ENCODE measurements at places on chromosomes 7 and 10.

DNA sequence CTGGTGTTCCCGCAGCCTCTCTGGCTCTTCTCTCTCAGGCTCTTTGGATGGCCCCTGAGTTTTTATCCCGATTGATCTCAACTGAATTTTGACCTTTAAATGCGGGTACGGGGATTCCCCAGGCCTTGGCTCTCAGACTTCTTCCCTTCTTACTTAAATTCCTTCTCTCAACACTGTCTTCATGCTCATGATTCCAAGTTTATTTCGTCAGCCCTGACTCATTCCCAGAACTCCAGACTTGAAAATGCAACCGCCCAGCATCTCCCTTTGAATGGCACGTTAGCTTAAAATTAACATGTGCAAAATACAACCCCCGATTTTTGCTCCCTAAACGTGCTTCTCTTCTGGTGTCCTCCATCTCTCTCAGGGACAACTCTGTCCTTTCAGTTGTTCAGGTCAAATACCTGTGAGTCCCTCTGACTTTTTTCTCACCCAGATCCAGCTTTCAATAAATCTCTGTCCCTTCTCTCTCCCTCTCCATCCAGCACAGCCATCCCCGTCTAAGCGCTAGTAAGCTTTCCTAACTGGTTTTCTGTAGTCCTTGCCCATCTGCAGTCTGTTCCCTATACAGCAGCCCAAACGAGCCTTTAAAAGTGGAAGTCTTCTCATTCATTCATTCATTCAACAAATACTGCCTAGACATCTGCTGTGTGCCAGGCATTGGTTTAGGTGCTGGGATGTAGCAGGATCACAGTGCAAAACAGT, 7.1 kb downstream of the HECW1 start:
- no peak for DNase-seq

DNA sequence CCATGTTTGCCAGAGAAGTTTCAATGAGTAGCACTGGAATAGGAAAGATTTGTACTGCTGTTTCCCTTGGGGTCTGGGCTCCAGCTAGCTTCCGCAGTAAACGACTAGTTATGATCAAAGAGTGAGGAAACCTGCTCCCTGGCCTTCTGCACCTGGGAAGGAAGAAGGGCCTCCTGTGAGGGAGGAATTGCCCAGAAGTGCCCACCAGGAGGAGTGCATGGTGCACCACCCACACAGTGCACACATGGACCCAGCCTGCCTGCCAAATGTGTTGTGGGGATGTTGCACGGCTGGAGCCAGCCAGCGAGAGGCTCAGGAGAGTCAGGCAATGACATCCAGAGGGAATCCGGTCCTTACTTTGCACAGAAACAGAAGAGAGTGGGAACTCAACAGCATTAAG, 27.0 kb upstream of the FAM107B start:
- DNase-seq = peak; percentile 10

GRCh38 chr10:110207805-110208613, 604 bp downstream of the MXI1 start:
- DNase-seq = peak; percentile 74

DNA sequence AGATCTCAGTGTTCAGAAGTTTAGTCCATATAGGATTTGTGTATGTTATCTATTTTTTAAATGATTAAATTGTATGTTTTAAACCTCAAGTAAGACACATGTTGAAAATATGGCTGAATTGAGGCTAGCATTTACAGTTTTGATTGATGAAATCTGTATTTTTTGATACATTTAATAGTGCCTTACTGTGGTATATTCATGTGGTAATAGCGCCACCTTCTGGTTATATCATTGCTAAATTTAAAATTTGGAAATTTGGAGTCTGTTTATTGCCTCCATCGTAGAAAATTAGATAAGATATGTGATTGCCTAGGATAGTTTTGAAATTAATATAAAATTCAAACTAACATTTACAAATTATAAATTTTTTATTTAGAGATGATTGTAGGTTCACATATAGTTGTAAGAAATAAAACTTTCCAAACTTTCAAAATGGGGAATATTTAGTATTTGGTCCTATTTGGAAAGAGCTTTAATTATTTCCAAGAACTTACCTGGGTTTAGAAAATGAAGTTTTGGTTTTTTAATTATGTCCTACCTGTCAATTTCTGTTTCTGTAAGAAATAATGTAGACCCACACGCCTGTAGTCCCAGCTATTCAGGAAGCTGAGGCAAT, 19.1 kb upstream of the ARMS2 start:
- peak; percentile 67 for DNase-seq

- no peak for DNase-seq
These were observed 2.8 kb downstream of the EMX2 start for GRCh38 chr10:117545141-117546019.

DNA sequence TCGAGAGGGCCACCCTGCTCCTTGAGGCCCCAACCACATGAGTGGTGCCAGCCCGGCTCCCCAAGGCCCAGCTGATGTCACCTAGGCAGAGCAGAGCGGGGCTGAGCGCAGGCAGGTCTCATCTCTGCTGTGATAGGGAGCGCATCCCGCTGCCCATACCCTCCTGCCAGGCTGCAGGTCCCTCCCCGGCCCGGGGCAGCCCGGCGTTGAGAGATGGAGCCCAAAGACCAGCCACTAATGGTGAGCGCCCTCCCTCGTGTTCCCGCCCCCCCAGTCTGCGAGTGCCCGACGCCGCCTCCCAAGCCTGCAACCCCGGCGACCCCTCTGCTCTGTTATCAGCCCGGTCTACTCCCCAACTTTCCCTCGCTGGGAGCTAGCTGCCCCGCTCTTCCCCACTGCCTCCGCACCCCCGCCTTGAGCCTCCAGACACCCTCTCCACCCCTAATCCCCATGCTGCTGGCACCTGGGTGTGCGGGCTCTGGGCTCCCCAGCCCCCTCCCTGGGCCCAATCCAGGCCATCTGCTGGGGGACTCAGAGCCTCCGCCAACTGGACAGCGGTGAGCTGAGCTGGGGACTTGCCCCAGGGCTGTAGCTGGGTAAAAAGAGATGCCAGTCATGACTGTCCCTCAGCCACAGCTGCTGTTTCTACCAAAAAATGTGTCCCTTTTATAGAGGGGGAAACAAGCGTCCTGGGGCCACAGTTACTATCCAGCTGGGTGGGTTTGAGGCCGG, 19.7 kb upstream of the CHST12 start:
- peak; percentile 78 for DNase-seq

DNA sequence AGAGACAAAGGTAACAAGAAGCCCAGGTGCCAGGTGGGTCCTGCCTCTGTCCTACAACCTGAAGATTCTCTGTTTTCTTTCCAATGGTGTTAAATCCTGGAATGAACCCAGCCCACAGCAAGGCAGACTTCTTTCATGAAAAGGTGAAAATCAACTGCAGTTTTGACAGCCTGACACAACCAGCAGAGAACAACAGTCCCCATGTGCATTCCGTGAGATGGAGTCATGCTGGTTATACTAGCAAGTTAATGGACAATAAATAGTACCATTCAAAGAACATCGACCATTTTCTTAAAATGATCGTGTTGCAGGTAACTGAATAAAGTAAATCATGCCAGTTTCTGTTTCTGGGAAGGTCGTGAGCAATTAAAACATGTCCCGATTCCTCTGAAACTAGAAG, 131.5 kb downstream of the SFMBT2 start:
- DNase-seq = no peak

- no peak for DNase-seq
These were observed 12.7 kb upstream of the BTBD16 start for GRCh38 chr10:122258136-122259074.

- no peak for DNase-seq
These were observed 23.6 kb downstream of the TMEM178B start for GRCh38 chr7:141097430-141097829.

- DNase-seq = no peak
These were observed 31.3 kb upstream of the FRAT2 start for GRCh38 chr10:97365761-97366351.

GRCh38 chr7:1043552-1044188, 676 bp upstream of the GPR146 start:
- no peak for DNase-seq

- no peak for DNase-seq
These were observed 200.0 kb downstream of the ZMYND11 start for GRCh38 chr10:335151-335800.

DNA sequence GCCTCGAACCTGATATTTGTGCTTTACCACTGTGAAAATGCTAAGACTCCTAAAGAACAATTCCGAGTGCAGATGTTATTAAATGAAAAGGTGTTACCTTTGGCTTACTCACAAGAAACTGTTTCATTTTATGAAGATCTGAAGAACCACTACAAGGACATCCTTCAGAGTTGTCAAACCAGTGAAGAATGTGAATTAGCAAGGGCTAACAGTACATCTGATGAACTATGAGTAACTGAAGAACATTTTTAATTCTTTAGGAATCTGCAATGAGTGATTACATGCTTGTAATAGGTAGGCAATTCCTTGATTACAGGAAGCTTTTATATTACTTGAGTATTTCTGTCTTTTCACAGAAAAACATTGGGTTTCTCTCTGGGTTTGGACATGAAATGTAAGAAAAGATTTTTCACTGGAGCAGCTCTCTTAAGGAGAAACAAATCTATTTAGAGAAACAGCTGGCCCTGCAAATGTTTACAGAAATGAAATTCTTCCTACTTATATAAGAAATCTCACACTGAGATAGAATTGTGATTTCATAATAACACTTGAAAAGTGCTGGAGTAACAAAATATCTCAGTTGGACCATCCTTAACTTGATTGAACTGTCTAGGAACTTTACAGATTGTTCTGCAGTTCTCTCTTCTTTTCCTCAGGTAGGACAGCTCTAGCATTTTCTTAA, 47.7 kb downstream of the MINPP1 start:
- no peak for DNase-seq

DNA sequence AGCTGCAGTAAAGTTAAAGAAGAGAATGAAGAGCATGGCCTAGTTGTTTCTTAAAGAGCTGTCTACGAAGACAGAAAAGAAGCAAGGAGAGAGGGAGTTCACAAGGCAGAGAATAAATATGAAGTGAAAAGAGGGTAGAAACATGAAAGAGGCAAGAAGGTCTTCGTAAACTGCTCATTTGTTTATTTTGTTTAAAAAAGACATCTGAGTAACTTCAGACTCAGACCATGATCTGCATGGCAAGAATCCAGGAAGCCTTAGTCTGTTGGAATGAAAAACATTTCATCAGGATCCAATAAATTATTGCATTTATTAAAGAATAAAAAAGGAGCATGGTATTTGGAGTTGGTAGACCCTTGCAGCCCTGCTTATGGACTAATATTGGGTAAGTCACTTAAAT, 151.1 kb downstream of the SEM1 start:
- DNase-seq = no peak

GRCh38 chr7:20545016-20545415, 70.5 kb upstream of the ABCB5 start:
- no peak for DNase-seq

- DNase-seq = no peak
These were observed 9.4 kb upstream of the GATA3 start for GRCh38 chr10:8044908-8045725.

DNA sequence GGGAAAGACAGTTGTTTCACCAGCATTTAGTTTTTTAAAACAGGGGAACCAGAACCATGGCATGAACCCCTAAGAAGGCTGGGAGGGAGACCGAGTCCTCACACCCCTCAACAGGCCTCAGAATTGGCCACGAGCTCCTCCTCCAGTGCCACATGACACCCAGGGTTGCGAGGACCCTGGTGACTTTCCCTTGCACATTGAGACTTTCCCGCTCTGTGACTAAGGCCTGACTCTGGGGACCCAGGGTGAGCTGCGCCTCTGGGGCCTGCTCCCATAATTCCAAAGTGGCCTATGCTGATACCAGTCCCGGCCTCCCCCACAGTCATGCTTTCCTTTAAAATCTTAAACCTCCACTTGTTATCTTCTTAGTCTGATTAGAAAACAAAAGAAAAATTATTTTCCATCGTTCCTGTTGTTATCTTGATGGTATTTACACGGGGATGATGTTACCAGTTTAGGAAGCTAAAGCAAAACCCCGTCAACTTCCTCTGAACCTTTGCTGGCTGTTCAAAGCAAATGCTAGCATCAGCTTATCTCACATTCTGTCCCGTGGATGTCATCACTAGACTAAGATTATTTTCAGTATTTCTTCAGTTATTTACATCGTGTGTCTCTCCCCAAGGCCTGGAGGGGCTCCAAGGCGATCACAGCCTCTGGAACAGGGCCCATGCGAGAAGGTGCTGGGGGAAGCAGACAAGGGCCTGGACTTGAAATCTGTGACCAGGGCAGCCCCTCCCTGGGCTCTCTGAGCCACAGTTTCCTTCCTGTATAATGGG, 42.1 kb downstream of the FAM53B start:
- DNase-seq = no peak

GRCh38 chr7:11394438-11394837, 420.8 kb downstream of the PHF14 start:
- no peak for DNase-seq

- peak; percentile 99 for DNase-seq
These were observed 12.7 kb upstream of the MIOS start for GRCh38 chr7:7554021-7554432.

DNA sequence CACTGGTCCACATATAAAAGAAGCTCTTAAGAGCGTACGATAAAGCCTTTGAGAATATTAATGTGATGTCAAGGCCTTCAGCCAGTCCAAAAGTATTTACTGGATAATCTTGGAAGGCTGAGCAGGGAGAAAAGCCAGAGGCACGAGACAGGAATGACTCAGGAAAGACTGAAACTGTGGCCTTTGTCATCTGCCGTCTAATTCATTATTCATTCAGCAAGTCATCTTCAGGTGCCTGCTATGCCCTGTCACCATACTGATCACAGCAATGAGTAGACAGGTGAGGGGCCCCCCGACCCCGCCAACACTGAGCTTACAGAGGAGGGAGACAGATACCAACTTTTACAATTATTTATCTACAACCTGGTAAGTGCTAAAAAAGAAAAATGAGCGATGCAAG, 78.9 kb downstream of the VOPP1 start:
- no peak for DNase-seq

DNA sequence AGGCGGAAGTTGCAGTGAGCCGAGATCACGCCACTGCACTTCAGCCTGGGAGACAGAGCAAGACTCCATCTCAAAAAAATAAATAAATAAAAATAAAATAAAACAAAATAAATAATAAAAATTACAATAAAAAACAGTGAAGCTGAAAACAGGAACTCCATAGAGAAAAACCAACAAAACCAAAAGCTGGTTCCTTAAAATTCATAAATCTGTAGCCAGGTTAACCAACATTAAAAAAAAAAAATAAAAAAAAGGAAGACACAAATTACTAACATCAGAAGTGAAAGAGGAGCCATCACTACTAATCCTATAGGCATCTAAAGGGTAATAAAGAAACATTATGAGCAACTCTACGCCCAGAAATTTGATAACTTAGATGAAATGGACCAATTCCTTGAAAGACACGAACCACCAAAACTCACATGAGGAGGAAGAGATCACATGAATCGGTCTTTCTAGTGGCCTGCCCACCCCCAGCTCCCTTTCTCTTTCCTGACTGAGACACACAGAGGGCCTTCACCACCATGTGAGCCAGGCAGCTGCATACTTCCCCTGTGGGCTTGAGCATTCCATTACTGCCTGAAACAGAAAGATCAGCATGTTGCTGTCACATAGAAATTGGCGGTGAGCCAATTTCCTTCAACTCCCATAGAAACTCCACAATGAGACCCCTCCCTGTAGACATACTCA, 208.7 kb downstream of the MAD1L1 start:
- DNase-seq = peak; percentile 17

- DNase-seq = peak; percentile 7
These were observed 80.4 kb downstream of the TCF7L2 start for GRCh38 chr10:113030453-113030852.

Measured in NCI-H82 (cell line).